ENCODE measurements at places on chromosomes 11 and 22.
A peak's percentile ranks its signal among the peaks of the same experiment; 100 is the strongest.

GRCh38 chr11:9037963-9038362 lies 34.2 kb upstream of the NRIP3 start:
- no peak for DNase-seq

DNA sequence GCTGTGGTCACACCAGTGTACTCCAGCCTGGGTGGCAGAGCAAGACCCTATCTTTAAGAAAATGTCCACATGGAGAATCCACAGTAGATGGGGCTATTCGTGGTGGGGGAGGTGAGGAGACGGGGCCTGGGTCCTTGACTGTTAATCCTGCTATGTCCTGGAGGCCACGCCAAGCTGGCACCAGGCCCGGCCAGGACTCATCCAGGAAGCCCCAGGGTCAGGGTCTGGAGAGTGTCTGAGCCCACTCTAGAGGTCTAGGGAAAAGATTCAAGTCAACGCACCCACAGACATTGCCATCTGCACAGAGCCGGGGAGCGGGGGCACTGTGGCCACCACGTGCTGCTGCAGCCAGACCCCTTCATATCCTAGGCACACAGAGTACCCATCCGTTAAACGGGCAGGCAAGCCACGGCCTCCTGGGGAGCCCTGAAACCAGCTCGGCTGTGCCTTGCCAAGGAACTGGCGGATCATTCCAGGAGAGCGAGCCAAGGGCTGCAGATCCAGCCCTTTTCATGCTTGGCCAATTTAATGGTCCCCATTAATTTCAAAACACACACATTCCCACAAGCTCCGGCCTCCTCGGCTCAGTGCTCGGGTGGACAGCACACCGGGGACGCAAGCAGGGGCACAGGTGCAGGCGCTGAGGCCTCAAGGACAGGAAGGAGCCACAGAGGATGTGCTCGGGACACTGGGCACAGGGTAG lies 24.7 kb downstream of the MACROD1 start:
- no peak for DNase-seq

- DNase-seq = no peak
Measured at GRCh38 chr22:25069758-25070481, 117.4 kb downstream of the KIAA1671 start.

GRCh38 chr22:50338860-50339462 lies 4.2 kb upstream of the PPP6R2 start:
- no peak for DNase-seq

- DNase-seq = no peak
Measured at GRCh38 chr11:68028802-68029545, 1.5 kb upstream of the NDUFS8 start.

DNA sequence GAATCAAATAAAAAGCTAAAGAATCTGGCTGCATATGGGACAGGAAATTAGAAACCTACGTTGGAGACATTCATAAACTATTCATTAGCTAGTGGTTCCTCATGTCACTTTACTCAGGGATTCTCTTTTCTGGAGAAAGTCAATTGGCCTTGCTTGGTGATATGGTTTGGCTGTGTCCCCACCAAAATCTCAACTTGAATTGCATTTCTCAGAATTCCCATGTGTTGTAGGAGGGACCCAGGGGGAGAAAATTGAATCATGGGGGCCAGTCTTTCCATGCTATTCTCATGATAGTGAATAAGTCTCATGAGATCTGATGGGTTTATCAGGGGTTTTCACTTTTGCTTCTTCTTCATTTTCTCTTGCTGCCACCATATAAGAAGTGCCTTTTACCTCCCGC lies 91.2 kb upstream of the CD44 start:
- no peak for DNase-seq

DNA sequence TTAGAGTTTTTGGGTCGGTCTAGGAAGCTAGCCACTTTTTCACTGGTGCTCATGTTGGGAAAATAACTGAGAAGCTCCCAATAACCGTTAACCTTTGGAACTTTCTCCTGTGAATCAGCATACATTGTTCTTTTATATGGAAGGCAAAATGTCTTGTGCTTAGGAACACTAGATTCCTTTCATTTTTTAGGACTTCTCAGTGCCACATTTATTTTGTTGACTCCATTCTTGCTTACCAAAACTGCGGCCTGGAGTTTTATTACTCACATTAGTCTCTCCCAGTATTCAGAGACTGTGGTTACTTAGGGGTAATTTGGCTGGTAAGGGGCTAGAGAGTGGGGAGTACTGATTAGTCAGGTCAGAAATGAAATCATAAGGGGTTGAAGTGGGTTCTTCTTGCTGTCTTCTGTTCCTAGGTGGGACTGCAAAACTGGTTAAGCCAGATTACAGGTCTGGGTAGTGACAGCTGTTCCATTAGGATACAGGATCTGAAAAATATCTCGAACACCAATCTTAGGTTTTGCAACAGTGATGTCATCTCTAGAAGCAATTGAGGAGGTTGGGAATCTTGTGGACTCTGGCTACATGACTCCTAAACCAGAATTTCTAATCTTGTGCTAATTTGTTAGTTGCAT lies 631.4 kb upstream of the LUZP2 start:
- DNase-seq = no peak

DNA sequence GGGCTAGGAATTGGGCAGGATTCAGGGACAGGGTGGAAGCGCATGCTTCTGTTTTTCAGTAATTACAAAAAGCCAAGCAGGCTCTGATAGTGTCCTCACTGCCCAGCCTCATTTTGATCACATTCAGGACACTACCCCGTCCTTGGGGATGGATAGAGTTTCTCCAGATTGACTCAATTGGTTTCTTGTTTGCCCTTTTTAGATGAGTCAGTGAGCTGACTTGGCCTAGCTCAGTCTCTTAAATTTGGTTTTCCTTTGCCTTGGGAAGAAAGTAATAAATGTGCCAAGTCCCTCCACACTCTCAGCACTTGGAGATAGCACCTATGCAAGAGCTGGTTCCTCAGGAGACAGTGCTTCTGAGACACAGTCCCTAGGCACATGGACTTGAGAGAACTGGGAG lies 25.5 kb downstream of the DKK3 start:
- DNase-seq = no peak

GRCh38 chr11:76790251-76790650 lies 7.1 kb downstream of the TSKU start:
- no peak for DNase-seq

DNA sequence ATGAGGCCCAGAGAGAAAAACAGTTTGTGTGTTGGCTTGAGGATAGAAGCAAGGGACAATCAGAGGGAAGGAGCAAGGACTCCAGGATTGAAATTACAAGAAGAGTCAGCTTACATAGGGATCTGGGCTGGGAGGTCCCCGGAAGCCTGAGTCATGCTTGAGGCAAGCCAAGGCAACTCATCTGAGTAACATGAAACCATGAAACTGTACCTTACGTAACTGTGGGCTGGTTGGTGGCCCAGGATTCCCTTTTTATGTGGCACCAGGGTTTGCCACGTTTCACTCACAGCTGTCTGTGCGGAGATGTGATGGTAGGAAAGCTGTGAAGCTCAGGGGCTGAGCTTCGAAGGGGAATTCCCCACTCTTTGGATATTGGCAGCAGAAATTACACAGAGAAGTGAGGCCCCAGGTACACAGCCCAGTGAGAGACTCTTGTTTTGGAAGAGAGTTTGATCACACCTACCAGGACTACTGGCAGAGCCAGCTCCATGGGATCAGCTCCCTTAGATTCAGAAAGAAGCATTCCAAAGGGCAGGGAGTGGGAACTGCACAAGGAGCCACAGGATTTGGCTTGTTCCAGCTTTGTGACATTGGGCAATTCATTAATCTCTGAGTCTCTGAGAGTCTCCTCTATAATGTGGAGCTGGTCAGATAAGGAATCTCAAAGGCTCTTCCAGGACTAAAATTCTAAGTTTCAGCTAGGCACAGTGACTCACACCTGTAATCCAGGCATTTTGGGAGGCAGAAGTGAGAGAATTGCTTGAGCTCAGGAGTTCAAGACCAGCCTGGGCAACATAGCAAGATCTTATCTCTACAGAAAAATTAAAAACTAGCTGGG lies 7.8 kb downstream of the SLC5A1 start:
- peak; percentile 66 for DNase-seq

DNA sequence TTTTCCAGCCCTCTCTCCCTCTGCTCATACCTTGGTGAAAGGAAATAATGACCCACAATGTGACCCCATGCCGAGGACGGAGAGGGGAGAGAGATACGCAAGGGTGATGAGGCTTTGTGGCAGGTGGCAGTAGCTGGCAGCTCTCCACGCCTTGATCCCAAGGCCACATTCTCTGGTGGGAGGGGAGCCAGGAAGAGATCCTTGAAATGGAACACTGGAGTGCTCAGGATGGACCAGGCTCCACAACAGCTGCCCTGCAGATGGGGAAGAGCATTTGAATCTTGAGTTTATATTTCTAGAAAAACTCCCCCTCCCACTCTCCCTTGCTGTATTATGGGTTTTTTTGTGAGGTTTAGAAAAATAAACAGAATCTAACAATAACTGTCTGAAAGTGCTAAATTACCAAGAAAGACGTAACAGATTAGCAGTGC lies 61.6 kb upstream of the CDON start:
- DNase-seq = peak; percentile 74
